GM03348 (cell line): ENCODE measurements at places on chromosomes 2 and 18.

- peak; percentile 77 for DNase-seq
Observed at GRCh38 chr2:69741229-69741574, 732 bp upstream of the ANXA4 start.

- DNase-seq: no peak
Observed at GRCh38 chr18:37721544-37722522, 156.2 kb upstream of the CELF4 start.

DNA sequence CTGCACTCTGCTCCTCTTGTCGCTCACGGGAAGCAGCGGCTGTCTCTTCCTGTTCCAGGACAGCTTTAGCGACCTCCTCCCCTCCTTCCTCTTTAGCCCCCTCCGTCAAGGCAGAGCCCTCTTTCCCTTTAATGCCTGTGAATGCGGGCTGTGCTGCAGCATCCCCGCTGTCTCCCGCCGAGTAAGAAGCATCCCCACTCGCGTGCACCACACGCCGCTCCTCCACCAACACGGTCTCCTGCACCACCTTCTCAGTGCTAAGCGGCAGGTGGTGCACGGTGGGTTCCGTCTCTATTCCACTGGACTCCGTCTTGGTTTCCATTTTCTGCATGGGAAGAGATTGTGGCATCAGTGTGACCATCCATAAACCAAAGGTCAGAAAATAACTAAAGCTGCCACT, 101.6 kb upstream of the ZBTB14 start:
- no peak for DNase-seq

- no peak for DNase-seq
Observed at GRCh38 chr2:66782780-66783361, 347.9 kb downstream of the MEIS1 start.
